Fibroblast of mammary gland (primary cell): ENCODE measurements at places on chromosomes 5 and 9.

DNA sequence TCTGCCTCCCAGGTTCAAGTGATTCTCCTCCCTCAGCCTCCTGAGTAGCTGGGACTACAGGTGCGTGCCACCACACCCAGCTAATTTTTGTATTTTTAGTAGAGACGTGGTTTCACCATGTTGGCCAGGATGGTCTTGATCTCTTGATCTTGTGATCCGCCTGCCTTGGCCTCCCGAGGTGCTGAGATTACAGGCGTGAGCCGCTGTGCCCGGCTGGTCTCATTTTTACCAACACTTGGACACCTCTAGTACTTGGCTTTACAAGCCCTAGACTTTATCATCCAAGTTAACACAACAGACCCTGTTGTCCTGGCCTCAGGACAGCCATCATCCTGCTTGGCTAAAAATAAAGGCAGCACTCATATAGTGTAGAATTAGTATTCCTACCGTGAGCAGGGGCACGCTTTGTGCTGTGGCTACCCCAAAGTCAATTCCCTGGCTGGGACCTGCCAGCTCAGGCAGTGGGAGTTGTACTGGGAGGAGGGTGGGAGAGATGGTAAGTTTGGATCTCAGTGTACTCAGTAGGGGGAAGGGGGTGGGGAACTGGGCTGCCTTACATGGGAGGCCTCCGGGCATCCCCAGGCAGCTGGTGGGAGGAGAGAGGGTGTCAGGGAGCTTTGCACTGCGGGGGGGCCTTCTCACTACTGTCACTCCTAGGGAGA lies 6.6 kb downstream of the PDZD2 start:
- DNase-seq: no peak

GRCh38 chr9:37037503-37038301 lies 3.6 kb upstream of the PAX5 start:
- DNase-seq: no peak

- DNase-seq: no peak
These were observed 130.7 kb upstream of the TAF11L2 start for GRCh38 chr5:17367256-17367840.

- DNase-seq: no peak
These were observed 41.2 kb upstream of the PTGS1 start for GRCh38 chr9:122329597-122329996.

DNA sequence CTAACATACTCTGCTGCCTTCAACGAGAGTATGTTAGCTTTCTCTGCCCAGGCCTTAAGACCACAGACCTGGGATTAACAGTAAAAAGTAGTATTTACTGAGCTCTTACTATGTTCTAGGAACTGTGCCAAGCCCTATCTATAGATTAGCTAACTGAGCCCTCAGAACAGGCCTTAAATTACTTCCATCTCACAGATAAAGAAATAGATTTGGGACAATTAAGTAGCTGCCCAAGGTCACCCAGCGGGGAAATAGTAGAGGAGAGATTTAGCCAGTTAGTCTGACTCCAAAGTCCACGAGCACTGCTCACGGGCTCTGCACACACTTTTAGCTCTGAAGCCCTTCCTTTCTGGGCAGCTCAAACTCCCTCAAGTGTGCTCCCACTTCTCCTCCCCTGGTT lies 64.5 kb upstream of the EQTN start:
- no peak for DNase-seq

DNA sequence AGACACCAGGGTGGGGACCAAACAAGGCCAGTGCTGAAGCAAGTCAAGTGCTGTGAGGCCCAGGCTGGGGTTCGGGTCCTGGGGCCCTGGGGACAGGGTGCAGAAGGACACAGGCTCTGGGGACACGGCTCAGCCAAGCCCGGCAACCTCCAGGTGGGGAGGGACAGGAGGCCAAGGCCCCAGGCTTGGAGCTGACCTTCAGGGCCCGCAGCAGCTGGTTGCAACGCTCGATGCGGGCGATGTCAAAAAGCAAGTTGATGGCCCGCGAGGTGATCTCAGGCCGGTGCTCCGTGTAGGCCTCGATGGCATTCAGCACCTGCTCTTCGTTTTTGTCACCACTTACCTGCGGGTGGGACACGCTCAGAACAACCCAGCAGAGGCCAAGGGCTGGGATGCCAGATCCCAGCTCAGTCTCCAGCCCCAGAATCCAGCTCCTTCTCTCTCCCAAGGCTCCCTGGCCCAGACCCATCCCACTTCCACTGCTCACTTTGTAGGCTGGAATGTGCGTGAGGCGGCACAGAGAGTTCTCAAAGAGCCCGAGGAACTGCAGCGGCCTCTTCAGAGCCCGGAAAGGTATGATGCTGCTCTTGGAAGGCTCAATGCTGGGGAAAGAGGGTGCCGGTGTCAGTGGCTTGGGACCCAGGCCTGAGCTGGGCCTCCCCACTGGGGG lies 20.7 kb downstream of the ZER1 start:
- no peak for DNase-seq

- no peak for DNase-seq
These were observed 105.2 kb upstream of the IER5L start for GRCh38 chr9:129283291-129283691.

DNA sequence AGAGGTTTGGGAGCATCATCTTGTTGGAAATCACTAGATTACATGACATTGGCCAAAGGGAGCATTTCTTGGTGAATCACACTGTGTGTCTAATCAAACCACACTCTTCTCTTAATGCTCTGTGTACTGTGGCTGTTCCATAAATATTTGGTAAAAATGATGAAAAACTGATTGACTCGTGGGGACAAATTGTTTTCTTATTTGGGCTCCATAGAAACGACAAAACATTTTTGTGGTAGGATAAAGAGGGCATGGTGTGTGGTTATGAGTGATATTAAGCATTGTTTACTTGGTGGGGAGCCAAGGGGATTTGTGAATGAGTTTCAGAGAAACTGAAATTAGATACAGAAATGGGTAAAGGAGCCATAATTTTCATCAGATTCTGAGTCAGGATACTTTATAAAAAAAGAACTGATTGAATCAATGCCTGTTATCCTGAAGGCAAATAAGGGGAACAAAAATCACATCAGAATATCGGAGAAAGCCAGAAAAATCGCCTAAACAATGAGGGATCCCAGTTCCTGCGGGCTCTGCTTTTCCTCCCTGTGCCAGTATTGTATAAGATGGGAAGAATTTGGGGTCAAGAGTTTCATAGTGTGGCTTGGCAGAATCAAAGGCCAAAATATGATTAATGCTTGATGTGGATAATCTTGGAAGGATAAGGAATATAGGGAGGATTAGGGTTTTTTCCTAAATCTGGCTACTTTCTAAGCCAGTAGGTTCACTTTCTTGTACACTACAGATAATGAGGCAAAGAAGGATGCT lies 33.3 kb downstream of the FBXL7 start:
- DNase-seq: peak; percentile 69

DNA sequence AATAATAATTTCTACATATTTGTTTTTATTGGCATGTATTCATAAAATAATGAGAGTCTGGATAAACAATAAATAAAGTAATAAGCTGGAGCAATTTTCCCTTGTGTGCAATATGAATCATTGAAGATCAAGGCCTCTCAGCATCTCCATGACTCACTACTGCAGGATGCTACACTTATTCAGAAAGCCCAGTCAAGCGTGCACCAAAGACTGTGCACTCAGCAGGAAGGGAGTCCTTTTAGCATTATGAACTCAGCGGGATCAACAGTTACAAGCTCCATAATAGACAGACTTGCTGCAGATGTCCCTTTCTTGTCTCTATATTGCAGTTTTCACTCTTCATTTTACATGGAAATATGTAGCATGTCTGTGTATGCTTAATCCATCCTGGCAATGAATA lies 485.3 kb downstream of the CDH9 start:
- DNase-seq: no peak

GRCh38 chr5:158897444-158898160 lies 202.1 kb downstream of the EBF1 start:
- no peak for DNase-seq

GRCh38 chr5:178413988-178414387 lies 176.2 kb downstream of the COL23A1 start:
- no peak for DNase-seq

GRCh38 chr9:107367727-107368502 lies 84.8 kb downstream of the RAD23B start:
- no peak for DNase-seq

GRCh38 chr5:62042007-62042406 lies 264.0 kb upstream of the KIF2A start:
- DNase-seq: no peak

DNA sequence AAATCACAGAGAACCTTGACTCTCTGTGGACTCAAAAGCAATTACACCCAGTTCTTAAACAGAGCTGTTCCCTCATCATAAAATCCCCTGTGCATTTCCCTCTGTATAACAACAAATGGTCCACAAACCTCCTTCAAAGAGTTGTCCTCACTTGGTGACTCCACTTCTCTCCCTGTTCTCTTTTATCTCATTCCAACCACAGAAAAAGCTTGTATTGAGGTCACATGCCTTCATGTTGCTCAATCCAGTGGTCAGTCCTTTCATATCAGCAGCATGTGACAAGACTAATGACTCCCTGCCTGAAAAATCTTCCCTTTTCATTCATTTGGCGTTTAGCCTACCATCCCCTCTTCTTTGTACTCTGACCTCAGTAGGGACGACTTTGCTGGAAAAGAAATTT lies 158.0 kb downstream of the DEPDC1B start:
- DNase-seq: peak; percentile 85

- DNase-seq: no peak
These were observed at the start of gene GALNT12 for GRCh38 chr9:98807070-98807813. GALNT12 (plus strand) TSS chr9:98807670; CDS start chr9:98807699, 29 bp downstream.

- DNase-seq: no peak
These were observed 13.7 kb upstream of the FAM120AOS start for GRCh38 chr9:93467062-93467416.

GRCh38 chr9:2839040-2839439 lies 4.9 kb downstream of the PUM3 start:
- no peak for DNase-seq

DNA sequence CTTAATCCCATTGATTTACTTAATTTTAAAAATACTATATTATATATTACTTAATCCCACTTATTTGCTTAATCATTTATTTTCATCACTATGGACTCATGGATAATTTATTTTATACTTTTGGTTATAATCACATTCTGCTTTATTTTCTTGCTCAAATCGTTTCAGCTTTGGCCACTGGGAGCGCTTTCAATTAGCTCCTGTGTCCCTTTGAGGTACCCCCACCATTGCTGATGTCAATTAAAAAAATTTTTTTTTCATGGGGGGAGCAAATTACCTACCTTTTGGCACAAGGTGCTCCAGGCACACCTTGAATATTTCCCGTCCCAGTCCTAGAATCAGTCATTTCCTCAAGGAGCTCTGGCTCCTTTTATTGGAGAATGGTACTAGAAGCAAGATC lies 1.4 kb upstream of the TRIO start:
- no peak for DNase-seq

GRCh38 chr5:31382051-31382878 lies 149.6 kb downstream of the DROSHA start:
- DNase-seq: no peak

DNA sequence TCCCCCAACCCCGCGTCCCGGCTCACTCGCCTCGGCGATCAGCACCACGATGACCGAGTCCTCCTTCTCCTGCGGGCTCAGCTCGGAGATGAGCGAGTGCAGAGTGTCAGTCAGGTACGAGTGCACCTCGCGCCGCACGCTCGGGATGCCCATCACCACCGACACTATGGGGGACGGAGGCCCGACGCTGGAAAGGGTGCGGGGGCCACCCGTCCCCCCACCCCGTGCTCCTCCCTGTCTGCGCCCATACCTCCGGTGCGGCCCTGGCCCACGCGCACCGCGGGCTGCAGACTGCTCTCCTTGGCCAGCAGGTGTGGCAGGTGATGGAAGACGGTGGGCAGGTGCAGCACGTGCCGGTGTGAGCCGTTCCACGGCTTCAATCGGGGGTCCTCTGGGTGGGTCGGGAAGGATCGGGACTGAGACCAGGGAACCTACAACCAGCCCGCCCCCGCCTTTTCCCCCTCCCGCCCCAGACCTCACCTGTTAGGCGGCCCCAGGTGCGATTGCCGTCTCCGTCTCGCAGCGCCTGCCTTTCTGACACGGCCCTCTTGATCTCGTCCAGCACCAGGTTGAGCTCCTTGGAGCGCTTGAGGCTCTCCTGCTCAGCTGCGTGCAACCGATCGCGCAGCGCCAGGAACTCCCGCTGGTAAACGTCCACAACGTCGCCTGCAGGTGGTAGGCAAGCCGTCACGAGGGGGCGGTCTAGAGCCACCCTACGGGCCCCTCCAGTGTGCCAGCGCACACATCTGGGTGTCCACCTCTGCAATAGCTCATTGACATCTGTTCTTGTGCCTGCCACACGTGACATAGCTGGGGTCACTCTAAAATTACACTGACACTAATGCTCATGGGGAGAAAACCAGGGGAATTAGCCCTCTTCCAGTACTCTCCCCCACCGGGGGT lies 5.1 kb downstream of the MGAT4B start:
- peak; percentile 64 for DNase-seq

DNA sequence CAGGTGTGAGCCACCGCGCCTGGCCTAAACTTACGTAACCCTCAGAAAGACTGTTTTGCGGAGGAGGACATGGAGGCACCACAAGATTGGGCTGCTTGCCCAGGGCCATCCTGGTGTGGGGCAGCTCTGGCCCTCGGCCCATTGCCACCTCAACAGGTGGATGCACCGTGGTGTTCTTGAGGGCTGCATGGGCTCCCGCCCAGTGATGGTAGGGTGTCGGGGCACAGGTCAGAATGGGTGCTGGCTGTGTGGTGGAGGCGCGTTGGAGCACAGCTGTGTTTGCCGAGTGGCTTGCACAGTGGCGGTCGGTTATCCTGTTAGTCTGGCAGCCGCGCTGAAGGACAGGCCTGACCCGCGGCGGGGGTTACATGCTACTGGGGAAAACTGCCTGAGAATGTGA lies 196.9 kb downstream of the CACNA1B start:
- no peak for DNase-seq

DNA sequence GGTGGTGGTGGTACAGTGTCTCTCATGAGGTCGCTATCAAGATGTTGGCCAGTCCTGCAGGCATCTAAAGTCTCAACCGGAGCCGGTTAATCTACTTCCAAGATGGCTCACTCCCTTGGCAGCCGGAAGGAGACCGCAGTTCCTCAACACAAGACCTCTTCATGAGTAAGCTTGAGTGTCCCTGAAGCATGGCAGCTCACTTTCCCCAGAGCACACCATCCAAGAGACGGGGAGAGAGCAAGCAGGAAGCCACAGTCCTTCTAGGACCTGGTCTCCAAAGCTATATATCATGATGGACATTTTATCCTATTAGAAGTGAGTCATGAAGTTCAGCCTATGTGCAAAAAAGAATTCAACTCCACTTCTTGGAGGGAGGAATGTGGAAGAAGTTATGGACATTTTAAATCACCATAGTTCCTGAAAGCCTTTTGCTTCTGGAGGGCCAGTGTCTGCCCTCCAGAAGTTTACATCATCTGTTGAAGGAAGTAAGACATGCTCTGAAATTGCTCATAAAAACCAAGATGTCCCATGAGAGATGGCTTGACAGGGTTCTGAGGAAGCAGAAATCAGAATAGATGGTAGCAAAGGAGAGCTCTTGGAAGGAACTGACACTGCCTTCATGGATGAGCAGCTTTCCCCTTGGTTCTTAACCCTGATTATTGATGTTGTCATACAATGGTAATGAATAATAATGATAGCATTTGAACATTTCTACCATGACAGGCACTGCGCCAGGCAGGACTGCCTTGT lies 21.3 kb downstream of the GALNT10 start:
- DNase-seq: peak; percentile 75

- no peak for DNase-seq
These were observed 2.8 kb downstream of the CCDC152 start for GRCh38 chr5:42759456-42759855.
